ENCODE measurements at places on chromosomes 1 and 21.

GRCh38 chr21:18318156-18318555, 73.5 kb downstream of the CHODL start:
- no peak for DNase-seq

DNA sequence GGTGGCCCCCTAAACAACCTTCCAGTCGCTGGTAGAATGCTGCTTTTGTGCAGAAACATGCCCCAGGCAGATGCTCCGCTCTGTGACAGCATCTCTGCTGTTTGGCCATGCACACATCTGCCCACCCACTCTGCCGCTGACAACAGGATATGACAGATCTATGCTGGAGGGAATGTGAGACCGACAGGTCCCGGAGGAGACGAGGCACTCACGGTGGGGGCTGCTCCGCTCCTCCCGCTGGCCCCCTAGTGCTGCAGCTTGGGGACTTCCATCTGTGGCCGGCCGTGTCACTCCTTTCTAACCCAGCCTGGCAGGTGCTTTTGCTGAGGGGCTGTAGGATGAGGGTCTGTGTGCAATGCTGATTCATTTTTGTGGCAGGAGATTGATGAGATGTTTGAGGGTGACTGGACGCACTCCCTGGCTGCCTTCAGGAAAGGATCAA, 49.1 kb upstream of the DMRTB1 start:
- no peak for DNase-seq

GRCh38 chr21:38177919-38178652, 78.7 kb upstream of the KCNJ15 start:
- DNase-seq = no peak

DNA sequence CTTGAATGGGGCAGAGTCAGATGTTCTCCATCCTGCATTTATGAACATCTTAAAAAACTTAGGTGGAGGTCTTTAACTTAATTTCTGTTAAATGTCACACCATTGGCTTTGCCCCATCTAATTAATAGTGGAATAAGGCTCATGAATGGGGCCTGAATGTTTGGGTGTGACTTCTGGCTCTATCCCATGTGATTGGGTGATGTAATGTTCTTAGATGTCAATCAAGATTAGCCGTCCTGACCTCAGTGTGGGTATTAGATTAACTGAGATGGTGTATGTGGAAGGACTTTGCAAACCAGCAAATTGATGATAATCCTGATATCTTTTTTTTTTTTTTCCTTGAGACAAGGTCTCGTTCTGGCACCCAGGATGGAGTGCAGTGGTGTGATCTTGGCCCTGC, 38.1 kb downstream of the C1orf21 start:
- no peak for DNase-seq

DNA sequence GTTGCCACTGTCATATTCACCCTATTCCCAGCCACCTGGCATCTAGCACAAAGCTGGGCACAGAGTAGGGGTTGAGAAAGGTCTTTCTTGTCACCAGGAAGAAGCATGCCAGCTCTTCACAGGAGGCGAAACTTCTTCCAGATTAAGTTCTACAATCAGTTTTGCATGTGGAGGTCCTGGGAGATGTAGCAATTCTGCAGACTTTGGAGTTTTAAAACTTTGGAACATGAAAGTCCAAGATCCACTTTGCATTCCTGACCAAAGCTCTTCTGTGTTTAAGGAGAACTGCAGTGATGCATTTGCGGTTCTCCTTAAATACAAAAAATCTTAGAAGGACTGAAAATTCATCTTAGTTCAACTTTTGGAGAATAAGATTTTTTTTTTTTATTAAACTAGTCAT, 258.5 kb upstream of the USP24 start:
- DNase-seq = no peak

- DNase-seq = no peak
These were observed 108.7 kb downstream of the DISP1 start for GRCh38 chr1:222923506-222923905.

GRCh38 chr1:208071435-208072031, 160.6 kb upstream of the CD34 start:
- DNase-seq = no peak

- DNase-seq = no peak
These were observed 20.1 kb downstream of the TUT4 start for GRCh38 chr1:52532731-52533327.

- peak; percentile 62 for DNase-seq
These were observed at the start of gene IRF6 for GRCh38 chr1:209805875-209806760. Gene IRF6 (minus strand): TSS chr1:209806142. CDS start chr1:209801413, 4,729 bp downstream.

DNA sequence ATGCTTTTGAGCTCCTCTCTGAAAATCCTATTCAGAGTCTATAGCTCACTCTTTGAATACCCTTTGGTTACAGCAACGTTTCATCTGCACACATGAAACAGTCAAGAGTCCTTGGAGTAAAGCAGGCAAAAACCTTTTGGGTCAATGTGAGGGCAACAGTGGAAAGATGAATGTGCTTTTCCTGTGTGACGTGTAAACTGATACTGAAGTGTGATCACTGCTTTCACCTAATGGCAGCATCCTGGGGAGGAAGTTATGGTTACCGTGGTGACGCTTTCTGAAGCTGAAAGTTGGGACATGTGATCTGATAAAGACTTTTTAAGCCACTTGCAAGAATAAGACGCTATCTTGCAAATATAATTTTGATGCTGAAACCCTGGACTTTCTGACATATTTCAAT, 160.0 kb downstream of the SEC16B start:
- no peak for DNase-seq

- DNase-seq = no peak
These were observed 673 bp upstream of the DHCR24 start for GRCh38 chr1:54887665-54888071.

DNA sequence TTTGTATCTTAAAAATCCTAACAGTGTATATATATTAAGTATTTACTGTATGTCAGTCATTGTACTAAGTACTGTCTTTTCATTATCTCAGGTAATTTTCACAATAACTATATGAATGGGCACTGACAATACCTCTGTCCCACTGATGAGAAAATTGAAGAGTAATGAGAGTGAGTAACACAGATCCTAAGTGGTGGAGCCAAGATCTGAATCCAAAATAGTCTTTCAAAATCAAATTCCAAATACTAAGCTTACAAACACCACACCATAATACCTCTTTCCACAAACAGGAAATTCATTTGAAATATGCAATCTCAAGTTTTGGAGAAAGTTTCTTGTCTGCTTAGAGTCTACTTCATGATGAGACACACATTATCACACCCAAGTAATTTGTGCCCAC, 105.9 kb upstream of the EDEM3 start:
- DNase-seq = no peak

- DNase-seq = no peak
These were observed 37.5 kb upstream of the PRDM2 start for GRCh38 chr1:13662493-13662892.

DNA sequence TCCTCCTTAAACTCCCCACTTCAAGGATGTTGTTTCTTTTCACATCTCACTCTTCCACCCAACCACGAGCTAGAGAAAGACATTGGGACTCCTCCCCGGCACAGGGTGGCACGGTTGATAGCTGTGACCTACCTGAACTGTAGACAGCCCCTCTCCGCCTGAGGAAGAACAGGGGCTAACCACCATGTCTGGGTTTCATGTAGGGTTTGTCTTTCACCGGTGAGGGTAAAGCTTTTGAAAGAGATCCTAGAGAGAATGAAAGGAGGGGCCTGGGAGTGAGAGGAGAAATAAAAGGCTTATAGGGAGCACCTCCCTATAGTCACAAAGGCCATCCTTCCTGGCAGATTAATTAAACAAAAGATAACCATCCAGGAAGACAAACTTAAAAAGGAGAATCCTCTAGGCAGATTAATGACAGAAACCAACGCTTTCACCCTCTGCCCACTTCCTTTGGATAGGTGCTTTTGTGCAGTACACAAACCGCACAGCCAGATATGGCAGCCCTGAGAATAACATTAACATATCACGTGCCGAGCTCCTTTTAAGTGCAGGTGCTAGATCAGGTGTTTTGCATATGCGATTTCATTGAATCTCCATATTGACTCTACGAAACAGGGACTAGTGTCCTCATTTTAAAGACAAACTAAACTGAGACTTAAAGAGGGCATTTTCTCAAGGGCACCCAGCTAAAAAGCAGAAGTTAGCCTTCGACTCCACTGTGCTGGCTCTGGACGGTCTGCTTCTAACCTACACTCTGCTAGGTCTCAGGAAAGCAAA, 178.1 kb upstream of the RUNX1 start:
- no peak for DNase-seq

GRCh38 chr1:205670611-205671430, 9.5 kb downstream of the SLC45A3 start:
- no peak for DNase-seq

DNA sequence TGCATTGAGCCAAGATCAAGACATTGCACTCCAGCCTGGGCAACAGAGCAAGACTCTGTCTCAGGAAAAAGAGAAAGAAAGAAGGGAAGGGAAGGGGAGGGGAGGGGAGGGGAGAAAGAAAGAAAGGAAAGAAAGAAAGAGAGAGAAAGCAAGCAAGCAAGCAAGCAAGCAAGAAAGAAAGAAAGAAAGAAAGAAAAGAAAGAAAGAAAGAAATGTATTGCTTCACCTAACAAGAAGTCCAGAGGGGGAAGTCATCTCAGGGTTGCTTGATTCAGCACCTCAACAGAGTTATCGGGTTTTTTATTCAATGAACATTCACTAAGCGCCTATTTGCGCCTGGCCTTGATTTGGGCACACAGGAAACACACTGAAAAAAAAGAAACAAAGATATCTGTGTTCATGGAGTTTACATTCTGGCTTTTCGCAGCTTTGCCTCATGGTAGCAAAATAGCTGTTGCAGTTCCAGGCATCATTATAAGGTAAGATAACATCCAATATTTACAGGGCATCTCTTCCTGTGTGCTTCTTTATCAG, 8.2 kb upstream of the RCSD1 start:
- no peak for DNase-seq

GRCh38 chr1:198711837-198712236, 73.0 kb downstream of the PTPRC start:
- no peak for DNase-seq

- no peak for DNase-seq
These were observed 213.2 kb downstream of the TGFB2 start for GRCh38 chr1:218558271-218558810.

GRCh38 chr21:14096172-14096571, 114.6 kb downstream of the LIPI start:
- no peak for DNase-seq

GRCh38 chr1:59532102-59532501, 235.2 kb downstream of the FGGY start:
- DNase-seq = no peak

- no peak for DNase-seq
These were observed 66.2 kb upstream of the APOBEC4 start for GRCh38 chr1:183719289-183719688.

Data from amniotic stem cell (primary cell).